ENCODE measurements at places on chromosomes 13 and 19.
A peak's percentile ranks its signal among the peaks of the same experiment; 100 is the strongest.

GRCh38 chr19:9644472-9644871, 23.4 kb upstream of the ZNF561 start:
- DNase-seq: no peak

DNA sequence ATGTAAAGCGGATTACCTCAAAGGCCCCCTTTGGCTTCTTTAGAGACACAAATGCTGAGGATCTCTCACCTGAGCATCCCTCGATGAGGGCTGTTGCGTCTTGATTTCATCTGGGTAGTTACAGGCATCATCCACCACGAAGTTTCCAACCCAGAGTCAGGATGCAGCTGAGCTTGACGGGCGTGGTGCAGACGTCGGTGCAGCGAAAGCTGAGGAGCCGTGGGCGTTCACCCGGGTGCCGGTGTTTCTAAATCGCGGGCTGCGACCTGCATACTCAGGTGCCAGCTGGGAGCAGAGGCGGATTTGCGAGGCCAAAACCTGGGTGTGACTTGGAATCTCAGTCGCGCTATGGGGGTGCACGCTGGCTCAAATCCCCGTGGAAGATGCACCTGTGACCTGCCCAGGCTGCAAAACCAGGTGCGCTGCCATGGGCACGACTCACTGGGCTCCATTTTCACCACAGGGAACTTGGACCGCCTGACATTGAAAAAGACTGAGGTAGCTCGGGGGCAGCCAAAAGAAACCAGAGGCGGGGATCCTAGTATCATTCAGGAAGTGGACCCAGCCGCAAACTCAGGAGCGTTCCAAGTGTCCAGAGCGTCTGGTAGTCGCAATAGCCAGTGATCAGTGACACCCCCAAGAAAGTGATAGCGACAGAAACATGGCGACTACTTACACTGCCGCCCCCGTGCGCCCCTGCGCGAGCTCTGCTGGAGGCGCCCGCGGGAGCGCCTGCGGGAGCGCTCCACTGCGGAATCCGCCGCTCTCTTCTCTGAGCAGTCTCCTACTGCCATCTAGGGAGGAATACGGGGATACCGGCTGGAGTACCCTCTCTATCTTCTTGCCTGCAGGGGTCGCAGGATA, 36.4 kb upstream of the IGFL4 start:
- DNase-seq: peak; percentile 66

DNA sequence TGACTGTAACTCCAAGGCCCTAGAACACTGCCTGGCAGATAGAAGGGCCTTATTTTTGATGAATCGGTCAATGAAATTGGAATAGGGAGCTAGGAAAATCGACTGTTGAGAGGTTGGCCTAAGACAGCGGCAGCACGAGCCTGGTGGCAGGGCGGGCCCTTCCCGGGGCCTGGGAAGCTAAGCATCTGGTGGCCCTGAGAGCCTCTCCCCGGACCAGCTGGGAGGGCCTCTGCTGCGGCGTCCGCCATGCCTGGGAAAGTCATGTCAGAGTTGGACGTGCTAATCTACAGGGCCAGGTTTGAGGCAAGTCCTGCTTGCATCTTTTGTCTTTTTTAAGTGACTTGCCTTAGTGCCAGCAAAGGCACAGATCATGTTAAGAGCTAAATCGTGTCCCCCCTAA, 11.2 kb upstream of the GPR12 start:
- DNase-seq: no peak

- no peak for DNase-seq
Observed at GRCh38 chr19:17394891-17395415, 957 bp upstream of the CCDC194 start.

DNA sequence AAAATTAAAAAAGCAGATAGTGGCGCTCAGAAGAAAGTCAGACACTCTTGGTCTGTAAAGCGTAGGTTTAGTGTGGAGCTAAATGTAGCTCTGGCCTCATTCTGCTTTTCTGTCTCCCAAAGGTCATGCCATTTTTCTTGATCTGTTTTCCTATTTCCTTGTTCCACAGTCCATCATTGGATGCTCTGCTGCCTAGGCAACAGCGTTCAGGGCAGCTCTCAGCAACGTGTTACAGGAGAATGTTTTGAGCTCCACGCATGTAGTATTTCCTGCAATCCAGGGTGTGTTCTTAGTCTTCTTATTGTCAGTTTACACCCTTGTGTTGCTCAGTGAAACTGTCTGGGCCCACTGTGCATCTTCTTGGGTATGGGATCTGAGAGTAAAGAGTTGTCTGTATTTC, 46.0 kb upstream of the PCDH8 start:
- no peak for DNase-seq

GRCh38 chr19:29939628-29940027, 2.4 kb upstream of the URI1 start:
- no peak for DNase-seq

DNA sequence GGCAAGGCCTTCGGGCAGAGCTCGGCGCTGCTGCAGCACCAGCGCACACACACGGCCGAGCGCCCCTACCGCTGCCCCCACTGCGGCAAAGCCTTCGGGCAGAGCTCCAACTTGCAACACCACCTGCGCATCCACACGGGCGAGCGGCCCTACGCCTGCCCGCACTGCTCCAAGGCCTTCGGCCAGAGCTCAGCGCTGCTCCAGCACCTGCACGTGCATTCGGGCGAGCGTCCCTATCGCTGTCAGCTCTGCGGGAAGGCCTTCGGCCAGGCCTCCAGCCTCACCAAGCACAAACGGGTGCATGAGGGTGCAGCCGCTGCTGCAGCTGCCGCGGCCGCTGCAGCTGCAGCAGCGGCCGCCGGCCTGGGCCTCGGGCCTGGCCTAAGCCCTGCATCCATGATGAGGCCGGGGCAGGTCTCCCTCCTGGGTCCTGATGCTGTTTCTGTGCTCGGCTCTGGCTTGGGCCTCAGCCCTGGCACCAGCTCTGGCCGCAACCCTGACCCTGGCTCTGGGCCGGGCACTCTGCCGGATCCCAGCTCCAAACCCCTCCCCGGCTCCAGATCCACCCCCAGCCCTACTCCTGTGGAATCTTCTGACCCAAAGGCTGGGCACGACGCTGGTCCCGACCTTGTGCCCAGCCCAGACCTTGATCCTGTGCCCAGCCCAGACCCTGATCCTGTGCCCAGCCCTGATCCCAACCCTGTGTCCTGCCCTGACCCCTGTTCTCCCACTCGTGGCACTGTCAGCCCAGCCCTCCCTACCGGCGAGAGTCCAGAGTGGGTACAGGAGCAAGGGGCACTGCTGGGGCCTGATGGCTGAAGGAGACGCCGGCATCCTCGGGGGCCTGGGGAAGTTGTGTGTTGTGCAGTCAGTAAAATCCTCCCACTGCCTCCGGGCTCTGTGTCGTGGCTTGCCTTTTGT, 2.0 kb upstream of the MCOLN1 start:
- no peak for DNase-seq

DNA sequence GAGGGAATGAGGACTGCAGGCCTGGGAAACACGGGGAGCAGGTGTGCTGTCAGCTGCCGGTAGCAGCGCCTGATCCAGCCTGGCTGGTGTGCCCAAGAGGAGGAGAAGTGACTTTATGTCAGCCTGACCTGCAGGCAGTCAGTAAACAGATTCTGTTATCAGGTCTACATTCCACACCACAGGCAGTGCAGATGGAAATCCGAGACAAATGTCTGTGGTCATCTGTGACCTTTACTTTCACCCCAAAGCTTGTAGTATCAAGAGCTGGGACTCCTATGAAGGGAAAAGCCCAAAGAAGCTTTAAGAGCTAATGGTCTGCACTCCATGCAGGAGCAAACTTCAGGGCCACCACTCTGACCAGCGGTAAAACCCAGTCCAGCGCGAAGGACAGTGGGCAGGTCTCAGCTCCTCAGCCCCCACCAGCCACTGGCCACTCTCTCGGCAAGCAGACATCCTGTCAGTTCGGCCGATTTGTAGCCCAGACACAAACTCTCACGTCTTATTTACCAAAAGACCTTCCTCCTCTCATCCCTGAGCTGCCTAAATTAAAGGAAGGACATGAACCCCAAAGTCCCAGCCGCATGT, 7.7 kb downstream of the EPS15L1 start:
- no peak for DNase-seq

DNA sequence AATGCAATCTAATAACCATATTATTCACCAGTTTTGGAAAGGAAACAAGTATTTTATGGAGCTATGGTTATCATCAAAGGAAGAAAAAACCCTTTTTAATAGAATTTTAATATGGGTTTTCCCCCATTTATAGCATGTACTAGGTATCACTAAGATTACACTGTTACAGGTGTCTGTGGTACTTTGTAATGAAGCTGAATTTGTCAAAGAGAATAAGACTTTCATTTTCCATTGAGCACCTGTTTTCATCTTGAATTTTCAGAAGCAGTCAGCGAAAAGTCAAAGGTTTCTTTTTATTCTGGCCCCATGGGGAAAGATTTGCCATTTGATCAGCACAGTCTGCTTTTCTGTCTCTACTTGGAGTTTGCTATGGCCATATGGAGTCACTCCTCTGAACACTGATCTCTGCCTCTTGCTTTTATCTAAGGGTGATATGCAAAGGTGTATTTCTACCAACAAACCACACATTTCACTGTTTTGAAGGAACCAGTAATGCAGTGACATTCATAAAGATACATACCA, 590.0 kb downstream of the DCT start:
- DNase-seq: no peak

GRCh38 chr13:40130871-40131636, 475.6 kb downstream of the COG6 start:
- DNase-seq: no peak

DNA sequence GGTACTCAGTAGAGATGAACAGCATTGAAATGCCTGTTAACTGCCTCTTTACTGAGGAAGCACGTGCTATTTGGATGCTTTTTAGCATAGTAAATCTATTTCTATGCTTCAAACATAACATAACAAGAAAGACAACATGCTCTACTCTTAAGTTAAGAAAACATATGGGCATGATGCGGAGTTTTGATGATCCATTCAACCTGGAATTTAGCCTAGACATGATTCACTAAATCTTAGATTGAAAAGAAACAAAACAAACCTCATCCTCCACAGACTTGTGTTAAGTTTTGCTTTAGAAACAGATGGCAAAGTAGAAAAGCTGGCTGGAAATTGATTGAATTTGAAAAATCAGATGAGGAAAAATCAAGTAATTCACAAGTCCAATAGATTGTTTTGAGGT, 593.8 kb downstream of the OLFM4 start:
- no peak for DNase-seq

DNA sequence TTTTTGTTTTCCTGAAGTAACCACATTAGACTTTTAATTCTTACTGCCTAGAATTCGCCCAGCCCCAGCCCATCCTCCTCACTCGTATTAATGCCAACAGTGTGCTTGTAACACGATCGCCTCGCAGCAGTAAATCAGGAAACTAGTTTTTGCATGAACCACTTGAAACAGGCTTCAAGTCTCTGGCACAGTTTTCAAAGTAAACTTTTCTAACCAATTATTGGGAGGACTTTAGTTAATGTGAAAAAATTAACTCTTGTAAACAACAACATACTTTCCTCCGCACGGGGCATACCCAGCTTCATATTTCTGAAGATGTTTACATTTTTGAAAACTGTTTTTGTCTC, 39.2 kb downstream of the TNFRSF19 start:
- no peak for DNase-seq
